ENCODE measurements at places on chromosomes 16 and 17.

- no peak for DNase-seq
Observed at GRCh38 chr16:8848939-8849391, 19.8 kb downstream of the CARHSP1 start.

GRCh38 chr17:81386646-81387099, 8.6 kb upstream of the BAHCC1 start:
- DNase-seq: peak; percentile 76

- DNase-seq: no peak
Observed at GRCh38 chr17:55236316-55236715, 28.4 kb upstream of the HLF start.

DNA sequence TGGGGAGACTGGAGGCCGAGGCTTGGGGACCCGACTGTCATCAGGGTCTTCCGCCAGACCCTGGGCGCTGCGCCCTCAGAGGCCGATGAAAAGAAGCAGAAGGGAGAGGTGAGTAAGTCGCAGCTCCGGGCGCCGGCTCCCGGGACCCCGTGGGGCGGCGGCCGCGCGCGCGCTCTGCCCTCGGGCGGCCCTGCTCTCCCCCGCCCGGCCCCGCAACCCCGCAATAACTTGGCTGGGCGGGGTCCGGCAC, 392 bp upstream of the ABHD15 start:
- no peak for DNase-seq

GRCh38 chr17:73910206-73910605, 266.0 kb upstream of the SDK2 start:
- no peak for DNase-seq

GRCh38 chr16:81357711-81358260, 43.0 kb downstream of the GAN start:
- no peak for DNase-seq

DNA sequence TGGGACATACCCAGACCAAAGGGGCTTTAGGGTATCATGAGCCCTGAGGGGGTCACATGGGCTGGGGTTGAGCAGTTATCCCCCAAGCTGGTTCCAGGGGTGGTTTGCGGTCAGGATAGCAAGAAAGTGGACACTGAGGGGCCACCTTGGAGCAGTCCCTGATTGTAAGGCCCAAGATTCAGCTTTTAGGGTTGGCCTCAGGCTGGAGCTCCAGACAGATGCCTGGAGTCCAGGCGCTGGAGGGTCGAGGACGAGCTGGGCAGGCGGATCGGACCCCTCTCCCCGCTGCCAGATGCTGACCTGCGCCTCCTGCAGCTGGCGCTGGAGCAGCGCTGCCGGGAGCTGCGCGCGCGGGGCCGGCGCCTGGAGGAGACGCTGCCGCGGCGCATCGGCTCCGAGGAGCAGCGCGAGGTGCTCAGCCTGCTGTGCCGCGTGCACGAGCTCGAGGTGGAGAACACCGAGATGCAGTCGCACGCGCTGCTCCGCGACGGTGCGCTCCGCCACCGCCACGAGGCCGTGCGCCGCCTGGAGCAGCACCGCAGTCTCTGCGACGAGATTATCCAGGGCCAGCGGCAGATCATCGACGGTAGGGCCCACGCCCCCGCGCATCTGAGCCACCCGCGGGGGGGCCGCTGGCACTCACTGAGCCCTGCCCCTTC, 10.0 kb downstream of the BTBD17 start:
- no peak for DNase-seq

DNA sequence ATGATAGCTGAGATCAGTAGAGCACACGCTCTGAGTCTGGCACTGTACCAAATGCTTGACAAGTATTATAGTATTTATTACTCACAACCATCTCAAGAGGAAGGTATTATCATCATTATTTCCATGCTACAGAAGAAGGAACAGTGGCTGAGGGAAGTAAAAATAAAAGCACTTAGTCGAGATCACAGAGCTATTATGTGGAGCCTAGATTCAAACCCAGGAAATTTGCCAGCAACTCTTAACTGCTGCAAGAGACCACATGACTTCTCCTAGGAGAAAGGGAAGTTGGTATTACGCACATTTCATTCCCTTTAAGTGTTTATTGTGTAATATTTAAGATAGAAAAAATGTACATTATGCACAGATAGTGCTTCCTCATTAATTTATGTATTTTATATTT, 1.0 kb upstream of the RHOT1 start:
- DNase-seq: no peak

DNA sequence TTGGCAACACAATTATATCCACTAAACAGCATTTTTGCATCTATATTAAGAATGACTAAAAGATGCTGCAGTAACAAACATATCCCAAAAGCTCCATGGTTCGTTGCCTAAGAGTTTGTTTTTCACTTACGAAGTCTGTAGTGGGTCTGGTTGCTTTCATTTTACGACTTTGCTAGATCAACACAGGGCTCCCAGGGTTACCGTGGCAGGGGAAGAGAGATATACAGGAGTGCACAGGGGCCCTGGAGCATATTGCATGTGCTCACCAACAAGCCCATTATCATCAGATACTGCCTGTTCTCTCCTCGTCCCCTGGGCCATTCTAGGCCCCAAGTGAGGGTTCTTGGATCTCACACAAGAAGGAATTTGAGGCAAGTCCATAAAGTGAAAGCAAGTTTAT, 3.1 kb upstream of the MMP2 start:
- DNase-seq: no peak

GRCh38 chr17:42294469-42295398, 6.4 kb downstream of the STAT5A start:
- peak; percentile 17 for DNase-seq

- DNase-seq: no peak
Observed at GRCh38 chr16:31400191-31400590, 7.1 kb downstream of the ITGAD start.

DNA sequence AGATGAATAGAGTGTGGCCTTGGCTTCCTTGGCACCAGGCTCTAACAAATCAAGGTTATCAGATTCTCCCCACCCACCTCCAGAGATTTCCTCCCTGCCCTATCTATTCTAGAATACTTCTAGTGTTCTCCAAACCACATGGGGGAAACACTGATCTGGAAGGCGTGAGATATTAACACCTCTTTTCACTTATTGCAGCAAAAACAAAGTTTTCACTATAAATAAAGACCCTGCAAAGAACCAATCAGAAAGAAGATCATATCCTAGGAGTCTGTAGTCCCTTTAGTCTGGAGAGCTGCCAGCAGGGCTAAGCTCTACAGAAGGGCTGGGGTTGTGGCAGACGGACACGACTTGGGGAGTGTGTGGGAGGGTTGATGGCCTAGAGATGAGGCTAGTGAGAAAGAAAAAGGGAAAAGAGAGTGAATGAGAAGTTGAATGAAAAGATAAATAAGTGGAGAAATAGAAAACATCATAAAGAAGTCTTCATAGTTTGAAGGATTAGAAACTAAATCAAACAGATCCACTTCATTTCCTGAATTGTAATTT, 8.6 kb upstream of the SKAP1 start:
- no peak for DNase-seq

DNA sequence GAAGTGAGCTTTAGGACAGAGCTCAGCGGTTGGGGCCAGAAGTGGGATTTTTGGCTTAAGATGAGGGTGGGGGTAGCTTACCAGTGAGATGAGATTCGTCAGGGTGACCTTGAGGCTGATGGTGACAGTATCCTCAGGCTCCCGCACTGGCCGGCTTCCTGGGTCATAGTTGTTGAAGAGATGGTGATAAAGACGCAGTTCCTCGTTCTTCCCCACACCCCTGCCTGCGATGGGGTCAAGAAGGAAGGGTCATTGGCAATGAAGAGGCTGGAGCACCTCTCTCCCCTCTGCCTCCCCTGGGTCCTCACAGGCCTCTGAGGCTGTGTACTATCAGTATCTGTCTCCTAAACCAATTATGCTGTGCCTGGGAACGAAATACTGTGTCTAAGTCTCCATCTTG, 358 bp downstream of the CHRNE start:
- no peak for DNase-seq

DNA sequence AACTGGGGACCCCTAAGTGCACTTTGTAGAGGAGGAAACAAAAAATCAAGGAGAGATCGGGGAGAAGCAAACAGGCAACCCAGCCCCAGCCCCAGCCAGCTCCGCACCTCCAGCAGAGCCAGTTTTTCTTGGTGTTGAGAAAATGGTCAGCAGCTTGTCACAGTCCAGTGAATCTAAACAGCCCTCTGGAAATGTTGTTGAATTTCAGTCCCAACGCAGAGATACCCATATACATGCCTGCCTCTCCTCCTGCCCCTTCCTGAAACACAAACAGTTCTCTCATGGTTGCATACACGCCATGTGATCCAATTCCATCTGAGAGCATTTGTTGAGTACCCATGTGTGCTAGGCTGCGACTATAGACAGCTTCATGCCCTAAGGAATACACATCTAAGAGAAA, 42.4 kb upstream of the LHX1 start:
- DNase-seq: no peak

DNA sequence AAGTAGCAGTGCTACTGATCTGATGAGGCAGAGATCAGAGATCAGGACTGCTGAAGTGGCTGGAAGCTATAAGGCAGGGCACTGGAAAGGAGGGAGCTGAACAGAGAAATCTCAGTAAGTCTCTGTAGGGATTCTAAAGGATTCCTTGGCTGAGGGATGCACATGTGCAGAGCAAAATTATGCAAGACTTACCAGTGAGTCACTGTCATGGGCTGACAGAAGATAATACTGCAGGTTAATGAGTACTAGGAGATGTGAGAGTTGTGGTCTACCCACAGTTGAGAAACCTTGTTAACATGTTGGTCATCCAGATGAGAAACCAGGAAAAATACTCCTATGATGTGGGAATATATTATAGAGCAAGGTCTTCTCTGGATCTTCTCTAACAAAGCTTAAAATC, 378.1 kb downstream of the HAPSTR1 start:
- DNase-seq: no peak

GRCh38 chr17:56119936-56120335, 33.3 kb upstream of the ANKFN1 start:
- no peak for DNase-seq

- no peak for DNase-seq
Observed at GRCh38 chr16:88407807-88408206, 25.0 kb downstream of the ZNF469 start.

GRCh38 chr17:13636951-13637350, 35.2 kb upstream of the HS3ST3A1 start:
- DNase-seq: no peak

DNA sequence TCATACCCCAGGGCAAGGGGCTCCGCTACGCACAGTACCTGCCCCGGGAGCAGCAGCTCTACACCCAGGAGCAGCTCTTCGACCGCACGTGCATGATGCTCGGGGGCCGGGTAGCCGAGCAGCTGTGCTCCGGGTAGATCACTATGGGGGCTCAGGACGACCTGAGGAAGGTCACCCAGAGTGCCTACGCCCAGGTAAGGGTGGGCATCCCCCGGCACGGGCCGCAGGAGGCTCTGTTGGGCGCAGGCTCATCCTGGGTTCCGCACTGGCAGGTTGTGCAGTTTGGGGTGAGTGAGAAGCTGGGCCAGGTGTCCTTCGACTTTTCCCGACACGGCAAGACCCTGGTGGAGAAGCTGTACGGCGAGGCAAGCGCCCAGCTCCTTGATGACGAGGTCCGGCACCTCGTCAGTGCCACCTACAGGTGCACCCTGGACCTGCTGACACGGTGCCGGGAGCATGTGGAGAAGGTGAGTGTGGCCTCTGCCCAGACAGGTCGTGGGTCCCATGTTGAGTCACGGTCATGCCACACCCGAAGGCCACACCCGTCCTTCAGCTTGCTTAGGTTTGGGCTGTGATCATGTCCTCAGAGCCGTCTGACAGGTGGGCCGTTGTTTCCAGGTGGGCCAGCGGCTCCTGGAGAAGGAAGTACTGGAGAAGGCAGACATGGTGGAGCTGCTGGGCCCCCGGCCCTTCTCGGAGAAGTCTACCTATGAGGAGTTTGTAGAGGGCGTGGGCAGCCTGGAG, 19.3 kb downstream of the DBNDD1 start:
- DNase-seq: no peak

- no peak for DNase-seq
Observed at GRCh38 chr16:73062743-73063733, 15.1 kb upstream of the ZFHX3 start.

- DNase-seq: no peak
Observed at GRCh38 chr17:11882716-11883115, 114.6 kb downstream of the ZNF18 start.

DNA sequence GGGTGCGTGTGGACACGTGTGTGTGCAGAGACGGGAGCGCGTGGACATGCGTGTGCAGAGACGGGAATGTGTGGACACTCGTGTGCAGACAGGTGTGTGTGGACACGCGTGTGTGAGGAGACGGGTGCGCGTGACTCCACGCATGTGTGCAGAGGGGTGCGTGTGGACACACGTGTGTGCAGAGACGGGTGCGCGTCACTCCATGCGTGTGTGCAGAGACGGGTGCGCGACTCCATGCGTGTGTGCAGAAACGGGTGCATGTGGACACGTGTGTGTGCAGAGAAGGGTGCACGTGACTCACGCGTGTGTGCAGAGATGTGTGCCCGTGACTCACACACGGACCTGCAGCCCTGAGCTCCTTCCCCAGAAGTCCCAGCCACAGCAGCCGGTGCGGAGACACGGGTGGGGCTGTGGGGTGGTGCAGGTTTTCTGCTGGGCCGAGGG, 2.2 kb upstream of the CD7 start:
- no peak for DNase-seq

All from dorsolateral prefrontal cortex (tissue), 122 donors.